Fibroblast of skin of left biceps (primary cell): ENCODE measurements at places on chromosomes 6 and 20.

- DNase-seq, result no peak
Observed at GRCh38 chr6:31799781-31800180, 4.2 kb upstream of the VARS1 start.

DNA sequence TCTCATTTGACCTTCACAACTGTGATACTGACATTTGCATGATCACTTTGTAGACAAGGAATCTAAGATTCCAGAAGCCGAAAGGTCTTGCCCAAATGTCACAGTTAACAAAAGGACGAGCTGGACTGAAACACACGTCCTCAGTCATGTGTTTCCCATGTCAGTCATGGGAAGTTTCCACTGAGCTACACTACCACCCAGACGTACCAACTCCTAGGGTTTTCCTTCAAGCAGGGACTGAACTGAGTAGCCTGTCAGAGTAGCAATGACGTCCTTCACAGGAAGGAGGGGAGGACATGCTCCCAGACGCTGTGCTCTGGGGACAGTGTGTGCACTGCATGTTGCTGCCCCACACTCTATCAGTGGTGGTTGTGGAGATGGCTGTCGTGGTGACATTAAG is 215.8 kb upstream of the SMLR1 start:
- DNase-seq, result no peak

GRCh38 chr6:6900569-6901204 is 207.1 kb upstream of the RREB1 start:
- no peak for DNase-seq

GRCh38 chr20:40980106-40980827 is 48.4 kb upstream of the TOP1 start:
- no peak for DNase-seq

DNA sequence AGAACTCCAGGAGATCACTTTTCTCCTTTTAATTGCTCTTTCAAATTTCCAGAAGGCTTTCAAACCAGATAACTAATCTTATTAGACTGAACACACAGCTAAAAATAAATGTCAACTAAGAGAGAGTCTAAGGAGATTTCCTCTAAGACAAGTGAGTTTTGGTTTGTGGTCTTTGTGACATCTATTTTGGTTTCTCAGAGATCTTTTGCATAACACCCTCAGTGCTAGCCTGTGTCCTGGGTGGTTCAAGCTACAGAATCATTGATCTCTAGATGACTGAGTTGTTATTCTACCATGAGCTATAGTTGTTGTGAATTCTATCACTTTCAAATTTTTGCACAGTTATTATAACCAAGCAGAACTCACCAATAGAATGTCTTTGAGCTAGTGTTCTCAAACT is 49.1 kb upstream of the PLCB4 start:
- DNase-seq, result no peak

DNA sequence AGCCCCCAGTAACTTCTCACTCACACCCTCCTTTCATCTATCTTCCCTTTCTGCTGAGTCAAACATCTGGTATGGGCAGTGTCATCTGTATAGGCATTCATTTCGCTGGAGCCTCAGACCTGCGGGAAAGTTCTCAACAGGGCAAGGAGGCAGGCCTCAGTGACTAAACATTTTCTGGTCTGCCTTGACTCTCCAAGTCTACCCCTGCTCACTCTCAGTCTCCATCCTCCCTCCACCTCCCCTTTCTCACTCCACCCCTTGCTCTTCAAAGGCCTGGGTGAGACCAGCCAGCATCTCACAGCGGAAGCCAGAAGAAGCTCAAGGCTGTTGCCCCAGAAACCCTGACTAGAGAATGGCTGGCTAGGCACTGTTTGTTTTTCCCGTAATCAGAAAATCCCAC is 105.0 kb upstream of the BEND6 start:
- no peak for DNase-seq

DNA sequence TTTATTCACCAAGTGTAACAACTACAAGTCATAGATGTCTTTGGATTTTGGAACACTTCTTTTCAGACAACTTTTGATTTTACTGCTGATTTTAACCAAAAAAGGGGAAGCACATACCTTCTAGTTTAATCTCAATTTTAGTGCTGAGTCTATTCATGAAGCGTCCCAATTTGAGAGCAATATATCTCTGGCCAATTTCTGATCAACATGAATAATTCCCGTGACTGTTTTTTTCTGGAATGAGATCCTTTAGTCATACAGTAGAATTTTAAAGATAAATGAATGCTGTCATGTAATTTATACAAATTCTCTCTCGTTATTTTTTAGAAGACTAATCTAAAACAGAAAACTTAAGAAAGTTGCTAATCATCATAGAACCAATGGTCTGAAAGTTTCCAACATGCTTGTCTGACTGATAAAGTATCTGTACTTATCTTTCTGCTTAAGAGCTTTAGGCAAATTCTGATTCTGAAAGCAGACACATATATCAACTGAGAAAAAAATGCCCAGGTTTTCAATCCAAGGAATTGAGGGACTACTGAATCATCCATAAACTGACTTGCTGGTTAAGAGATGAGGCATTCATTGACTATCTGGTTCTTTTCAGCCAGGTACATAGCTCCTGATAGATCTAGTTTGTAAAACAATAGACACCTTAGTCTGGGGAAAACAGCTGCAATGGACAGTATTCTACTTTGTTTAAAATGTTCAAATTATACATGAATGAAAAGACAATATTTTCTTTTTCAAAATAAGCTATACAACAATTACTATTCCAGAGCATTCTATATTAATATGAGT is 657.5 kb downstream of the RFPL4B start:
- DNase-seq, result no peak

GRCh38 chr6:165655191-165655590 is 7.8 kb downstream of the PDE10A start:
- no peak for DNase-seq

DNA sequence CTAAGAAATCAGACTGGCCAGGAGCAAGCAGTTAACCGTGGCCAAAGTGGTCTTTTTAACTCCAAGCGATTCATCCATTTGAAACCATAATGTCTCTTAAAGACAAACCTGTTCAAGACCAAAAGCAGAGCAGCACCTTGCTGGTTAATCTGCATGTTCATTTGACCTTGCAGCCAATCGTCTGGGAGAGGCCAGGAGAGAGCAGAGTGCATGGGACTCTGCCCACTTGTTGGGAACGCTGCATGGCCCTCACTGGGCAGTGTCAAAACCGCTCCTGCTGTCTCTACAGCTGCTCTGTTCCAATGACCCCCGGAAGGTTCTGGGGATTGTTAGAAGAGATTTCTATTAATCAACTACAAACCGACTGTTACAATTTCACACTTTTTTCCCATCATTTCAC is 79.6 kb downstream of the OLIG3 start:
- DNase-seq, result no peak

- DNase-seq, result no peak
Observed at GRCh38 chr6:135250234-135250633, 69.1 kb downstream of the MYB start.

DNA sequence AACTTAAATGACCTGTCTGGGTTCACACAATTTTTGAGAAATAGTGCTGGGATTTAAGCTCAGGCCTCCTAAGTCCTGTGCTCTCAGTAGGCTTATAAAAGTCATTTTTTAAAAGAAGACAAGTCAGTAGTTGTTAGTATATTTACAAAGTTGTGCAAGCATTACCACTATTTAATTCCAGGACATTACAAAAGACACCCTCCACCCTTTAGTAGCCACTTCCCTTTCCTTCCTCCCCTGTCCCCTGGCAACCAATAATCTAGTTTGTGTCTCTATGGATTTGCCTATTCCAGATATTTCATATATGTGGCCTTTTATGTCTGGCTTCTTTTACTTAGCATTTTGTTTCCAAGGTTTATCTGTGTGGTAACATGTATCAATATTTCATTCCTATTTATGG is 37.6 kb downstream of the HMGN3 start:
- no peak for DNase-seq

DNA sequence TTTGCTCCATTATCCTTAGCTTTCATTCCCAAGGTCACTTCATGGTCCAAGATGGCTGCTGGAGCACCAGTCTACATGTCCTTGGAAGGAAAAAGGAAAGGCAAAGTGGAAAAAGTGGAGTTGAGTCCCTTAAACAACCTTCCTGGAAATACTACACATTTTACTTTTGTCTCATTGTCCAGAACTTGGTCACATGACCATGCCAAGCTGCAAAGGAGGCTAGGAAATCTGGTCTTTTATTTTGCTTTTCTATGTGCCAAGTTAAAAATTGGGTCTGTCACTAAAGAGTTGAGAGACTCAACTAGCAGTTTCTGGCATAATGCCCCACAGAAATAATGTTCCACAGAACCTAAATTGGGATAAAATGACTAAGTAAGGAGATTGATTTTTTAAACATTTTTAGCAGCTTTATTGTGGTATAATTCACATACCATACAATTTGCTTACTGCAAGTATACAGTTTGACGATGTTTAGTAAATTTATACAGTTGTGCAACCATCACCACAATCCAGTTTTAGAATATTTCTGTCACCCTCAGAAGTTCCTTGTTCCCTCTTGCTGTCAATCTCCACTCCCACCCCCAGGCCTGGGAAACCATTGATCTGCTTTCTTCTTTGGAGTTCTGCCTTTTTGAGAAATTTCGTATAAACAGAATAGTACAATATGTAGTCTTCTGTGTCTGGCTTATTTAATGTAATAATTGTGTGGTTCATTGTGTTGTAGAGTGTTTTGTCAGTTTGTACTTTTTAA is 5.6 kb upstream of the CHD6 start:
- no peak for DNase-seq

DNA sequence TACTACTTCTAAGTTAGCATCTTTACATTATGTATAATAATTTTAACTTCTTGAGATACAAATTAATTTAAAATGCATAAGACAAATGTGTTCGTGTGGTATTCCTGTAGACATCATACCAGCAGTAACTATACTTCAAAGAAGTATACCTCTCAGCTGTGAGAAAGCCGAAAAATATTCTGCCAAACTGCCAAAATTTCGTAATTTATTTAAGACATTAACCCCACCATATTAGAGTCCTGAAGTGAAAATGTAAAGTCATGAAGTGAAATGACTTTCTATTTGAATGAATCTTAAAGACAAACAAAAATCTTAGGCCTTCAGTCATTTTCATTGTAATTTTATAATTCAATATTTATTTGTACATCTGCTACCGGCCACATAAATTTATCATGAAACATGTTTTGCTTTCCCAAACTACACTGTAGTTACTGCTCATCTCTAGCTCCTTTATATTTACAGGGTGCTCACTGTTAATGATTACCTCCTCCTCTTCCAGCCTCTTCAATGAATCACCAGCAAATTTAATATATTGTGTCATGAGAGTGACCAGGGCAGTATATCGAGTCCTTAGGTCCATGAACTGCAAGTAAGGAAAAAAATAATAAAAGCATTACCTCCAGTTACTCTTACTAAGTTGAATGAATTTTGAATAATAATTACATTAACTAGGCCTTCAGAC is 18.5 kb downstream of the DST start:
- no peak for DNase-seq

DNA sequence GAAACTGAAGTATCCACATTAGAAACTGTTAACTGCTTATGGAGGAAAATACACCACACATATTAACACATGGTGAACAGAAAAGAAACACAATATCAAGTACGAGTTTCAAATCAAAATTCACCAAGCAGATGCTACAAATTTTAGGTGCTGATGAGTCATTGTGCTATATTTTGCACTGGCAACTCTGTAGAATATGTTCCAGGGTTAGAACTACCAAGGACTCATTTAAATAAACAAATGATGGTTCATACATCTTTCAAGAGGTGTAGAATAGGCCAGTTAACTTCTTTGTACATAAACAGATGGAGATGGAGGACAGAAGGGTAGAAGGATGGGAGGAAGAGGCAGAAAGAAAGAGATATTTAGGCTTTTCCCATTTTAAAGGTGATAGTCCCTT is 184.9 kb downstream of the ARHGAP18 start:
- no peak for DNase-seq

GRCh38 chr6:88301888-88302768 is 136.0 kb upstream of the CNR1 start:
- no peak for DNase-seq

- no peak for DNase-seq
Observed at GRCh38 chr6:684831-685636, 7.9 kb downstream of the EXOC2 start.

GRCh38 chr20:48054051-48054450 is 268.8 kb upstream of the SULF2 start:
- DNase-seq, result peak; percentile 15

DNA sequence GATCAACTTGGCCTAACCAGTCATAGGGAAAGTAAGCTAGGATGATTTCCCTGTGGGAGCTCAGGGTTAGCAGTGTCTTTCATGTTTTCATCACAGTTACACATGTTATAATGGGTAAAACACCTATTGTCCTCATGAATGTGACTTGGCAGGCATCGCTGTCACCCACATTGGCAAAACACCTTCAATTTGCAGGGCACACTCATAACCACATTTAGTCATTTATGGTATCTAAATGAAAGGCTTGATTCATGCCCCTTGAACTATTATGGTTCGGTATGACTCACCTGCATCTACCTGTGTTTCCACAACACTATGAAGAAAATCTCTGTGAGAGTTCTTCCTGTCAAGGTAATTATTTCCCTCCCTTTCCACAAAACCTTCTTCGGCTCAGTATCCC is 49.2 kb downstream of the FRK start:
- DNase-seq, result no peak

- DNase-seq, result no peak
Observed at GRCh38 chr20:21232546-21233280, 70.4 kb upstream of the XRN2 start.

DNA sequence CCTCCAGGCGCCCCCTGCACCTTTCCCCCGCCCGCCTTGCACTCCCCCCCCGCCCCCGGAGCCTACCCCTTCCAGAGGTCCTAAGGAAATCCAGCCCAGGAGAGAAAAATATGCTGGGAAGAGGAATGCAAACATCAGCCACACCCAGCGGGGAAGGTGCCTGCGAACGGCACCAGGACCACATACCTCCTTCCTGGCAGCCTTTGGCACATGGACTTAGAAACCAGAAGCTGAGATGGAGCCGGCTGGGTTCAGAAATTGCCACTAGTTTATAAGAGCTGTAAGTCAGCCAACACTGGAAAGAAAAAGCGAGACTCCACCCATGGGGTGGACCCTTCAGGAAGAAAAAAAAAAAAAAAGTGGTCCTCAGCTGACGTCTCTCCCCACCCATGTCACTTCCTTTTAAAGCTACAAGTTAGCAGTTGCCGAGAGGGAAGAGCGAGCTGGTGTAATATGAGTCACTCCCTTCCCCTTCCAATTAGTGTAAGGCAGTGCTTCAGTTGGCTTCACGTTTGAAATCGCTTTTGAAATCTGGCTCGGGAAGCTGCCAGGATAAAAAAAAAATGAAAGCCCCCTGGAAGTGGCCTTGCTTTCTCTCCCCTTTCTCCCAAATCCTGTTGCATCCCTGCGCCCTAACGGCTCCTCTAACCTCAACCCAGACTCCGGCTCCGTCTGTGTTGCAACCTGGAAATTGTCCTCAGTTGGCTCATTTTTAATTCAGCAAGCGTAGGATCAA is at the start of gene AGPAT4:
TSS of gene AGPAT4 (minus strand) at position 310 of the 736 bp plus-strand sequence. CDS start 41,848 bp downstream, outside the sequence.
- peak; percentile 96 for DNase-seq
